Foreskin fibroblast (primary cell): ENCODE measurements at places on chromosomes 2 and 18.

DNA sequence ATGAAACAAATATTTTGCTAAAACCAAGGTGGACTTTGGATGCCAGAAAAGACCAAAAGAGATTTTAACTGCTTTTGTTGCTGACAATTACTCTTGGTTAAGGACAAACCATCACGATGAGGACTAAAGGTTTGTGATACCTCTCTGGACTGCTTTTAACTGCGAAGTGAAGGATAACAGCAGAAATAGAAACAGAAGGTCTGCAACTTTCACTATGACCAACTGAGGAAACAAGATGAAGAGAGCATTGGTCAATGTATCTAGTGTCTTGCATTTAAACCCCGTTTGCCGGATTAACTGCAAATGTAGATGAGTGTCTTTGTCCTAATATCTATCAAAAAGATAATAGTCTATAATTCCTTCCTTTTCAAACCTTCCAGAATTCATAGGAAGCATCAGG is 541.7 kb downstream of the ERBB4 start:
- DNase-seq = no peak

DNA sequence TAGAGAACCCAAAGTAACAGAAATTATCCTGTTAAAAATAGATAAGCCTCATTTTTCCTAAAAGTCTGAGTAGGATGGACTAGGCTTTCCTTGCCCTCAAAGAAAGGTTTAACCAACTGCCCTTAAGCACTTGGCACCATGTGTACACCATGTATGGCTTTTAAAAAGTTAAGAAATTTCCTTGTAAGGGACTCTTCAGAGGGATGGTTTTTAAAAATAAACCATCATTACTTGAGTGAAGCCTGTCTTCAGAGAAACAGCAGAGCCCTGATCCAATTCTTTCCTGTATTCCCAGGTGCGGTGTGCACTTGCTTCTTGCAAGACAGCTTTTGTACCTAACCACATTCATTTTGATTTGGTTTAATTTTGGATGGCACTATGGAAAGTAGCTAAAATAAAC is 1.1 kb upstream of the NEMP2 start:
- DNase-seq = peak; percentile 11

GRCh38 chr2:76008001-76008702 is 297.4 kb upstream of the GCFC2 start:
- DNase-seq = no peak

DNA sequence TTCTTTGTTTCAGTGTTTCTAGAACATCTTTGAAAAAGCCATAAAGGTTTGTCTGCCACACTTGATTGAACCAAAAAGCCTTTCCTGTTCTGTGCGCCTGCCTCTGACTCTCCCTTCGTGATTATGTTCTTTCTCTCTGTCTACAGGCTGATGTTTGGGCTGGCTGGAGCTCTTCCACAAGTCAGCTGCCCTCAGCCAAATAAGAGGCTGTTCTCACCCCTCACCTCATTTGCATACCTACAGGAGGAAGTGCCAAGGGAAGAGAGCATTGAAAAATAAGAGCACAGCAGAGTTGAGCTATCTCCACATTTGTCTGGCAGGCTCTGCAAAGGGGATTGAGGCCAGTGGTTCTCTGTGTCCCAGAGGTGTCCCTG is 15.8 kb downstream of the INPP5D start:
- DNase-seq = no peak

DNA sequence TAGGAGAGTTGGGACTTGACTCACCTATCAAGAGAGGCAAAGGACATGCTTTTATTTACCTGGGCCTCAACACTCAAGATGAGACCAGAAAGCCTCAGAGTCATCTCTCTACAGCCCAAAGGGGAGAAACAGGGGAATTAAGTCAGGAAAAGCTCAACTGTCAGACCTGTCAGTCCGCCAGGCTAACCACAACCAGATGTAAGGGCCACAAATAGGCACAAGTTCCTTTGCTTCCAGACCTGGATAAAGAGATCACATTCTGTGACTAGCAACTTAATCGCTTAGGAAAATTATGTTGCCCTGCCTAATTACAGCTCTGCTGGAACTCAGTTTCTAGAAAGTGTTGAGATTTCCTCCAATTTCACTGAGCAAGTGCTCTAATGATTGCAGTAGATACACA is 67.9 kb downstream of the ANKRD44 start:
- no peak for DNase-seq

GRCh38 chr2:30408961-30409387 is 38.1 kb upstream of the LCLAT1 start:
- DNase-seq = peak; percentile 60

GRCh38 chr2:54422072-54422581 is 34.0 kb upstream of the SPTBN1 start:
- DNase-seq = no peak

GRCh38 chr18:32802591-32803451 is 30.0 kb upstream of the KLHL14 start:
- DNase-seq = no peak

DNA sequence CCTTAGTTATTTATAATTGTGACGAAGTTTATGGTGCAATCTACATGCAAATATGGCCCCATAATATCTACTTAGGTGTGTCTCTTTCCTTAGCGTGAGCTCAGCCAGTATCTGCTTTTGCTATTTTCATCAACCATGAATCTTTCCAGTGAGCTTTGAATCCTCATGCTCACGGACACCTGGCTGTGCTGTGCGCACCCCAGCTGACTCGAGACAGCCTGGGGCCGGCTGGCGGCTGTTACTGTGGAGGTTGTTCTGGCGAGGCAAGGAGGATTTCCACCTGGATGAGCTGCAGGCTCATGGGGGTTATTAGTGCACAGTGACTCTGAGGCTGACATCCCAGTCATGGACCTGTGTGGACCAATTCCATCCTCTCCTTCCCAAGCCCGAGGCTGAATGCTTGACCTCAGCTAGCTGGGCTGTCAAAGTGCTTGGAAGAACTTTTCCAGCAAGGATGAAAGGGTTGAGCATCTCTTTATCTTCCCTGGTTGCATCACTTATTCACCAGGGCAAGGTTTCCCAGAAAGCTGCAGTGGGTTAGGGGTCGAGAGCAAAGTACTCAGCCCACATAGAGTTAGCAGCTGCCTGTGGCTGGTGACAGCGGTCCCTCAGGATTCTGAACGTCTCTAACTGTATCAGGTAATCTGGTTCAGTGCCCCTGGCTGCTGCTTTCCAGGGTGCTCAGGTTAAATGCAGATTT is 141.7 kb downstream of the ARL4C start:
- DNase-seq = no peak

DNA sequence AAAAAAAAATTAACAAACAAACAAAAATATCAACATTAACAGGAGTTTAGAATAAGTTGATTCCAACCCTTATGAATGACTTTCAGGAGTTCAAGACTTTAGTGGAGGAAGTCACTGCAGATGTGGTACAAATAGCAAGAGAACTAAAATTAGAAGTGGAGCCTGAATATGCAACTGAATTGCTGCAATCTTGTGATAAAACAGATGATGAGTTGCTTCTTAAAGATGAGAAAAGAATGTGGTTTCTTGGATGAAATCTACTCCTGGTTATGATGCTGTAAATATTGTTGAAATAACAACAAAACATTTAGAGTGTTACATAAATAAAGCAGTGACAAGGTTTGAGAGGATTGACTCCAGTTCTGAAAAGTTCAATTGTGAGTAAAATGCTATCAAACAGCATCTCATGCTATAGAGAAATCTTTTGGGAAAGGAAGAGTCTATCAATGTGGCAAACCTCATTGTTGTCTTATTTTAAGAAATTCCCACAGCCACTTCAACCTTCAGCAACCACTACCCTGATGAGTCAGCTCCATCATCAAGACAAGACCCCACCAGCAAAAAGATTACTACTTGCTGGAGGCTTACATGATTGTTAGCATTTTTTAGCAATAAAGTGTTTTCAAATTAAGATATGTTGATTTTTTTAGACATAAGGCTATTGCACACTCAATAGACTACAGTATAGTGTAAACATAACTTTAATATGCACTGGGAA is 42.7 kb upstream of the TAF4B start:
- no peak for DNase-seq

DNA sequence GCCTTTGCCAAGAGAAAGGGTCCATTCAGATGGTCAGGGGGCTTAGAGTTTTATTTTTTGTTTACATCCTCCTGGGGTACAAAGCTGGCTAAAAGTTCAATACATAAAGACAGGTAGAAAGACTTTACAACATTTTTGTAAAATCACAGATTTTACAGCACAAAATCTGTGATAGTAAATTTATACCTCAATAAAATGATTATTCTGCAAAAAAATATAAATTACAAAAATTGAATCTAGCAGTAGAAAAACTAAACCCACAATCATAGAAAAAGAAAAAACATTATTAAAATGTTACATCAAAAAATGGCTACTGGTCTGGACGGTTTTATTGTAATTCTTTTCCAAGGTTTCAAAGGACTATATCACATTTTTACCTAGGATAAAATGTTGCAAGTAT is 674.2 kb upstream of the CHAC2 start:
- DNase-seq = no peak

GRCh38 chr18:61993831-61994230 is 101.0 kb upstream of the RNF152 start:
- peak; percentile 62 for DNase-seq

- no peak for DNase-seq
These were observed at the start of gene RAMP1 for GRCh38 chr2:237859533-237860272. TSS of gene RAMP1 (plus strand) at chr2:237859623. CDS start at chr2:237859676, 53 bp downstream.

- DNase-seq = no peak
These were observed 389.9 kb downstream of the TNS1 start for GRCh38 chr2:217612920-217613319.

- DNase-seq = no peak
These were observed 261.6 kb upstream of the MMADHC start for GRCh38 chr2:149849136-149849535.

- DNase-seq = no peak
These were observed 83.3 kb downstream of the ZCCHC2 start for GRCh38 chr18:62606106-62606505.

- peak; percentile 67 for DNase-seq
These were observed 201.2 kb downstream of the TPGS2 start for GRCh38 chr18:36627637-36628036.

DNA sequence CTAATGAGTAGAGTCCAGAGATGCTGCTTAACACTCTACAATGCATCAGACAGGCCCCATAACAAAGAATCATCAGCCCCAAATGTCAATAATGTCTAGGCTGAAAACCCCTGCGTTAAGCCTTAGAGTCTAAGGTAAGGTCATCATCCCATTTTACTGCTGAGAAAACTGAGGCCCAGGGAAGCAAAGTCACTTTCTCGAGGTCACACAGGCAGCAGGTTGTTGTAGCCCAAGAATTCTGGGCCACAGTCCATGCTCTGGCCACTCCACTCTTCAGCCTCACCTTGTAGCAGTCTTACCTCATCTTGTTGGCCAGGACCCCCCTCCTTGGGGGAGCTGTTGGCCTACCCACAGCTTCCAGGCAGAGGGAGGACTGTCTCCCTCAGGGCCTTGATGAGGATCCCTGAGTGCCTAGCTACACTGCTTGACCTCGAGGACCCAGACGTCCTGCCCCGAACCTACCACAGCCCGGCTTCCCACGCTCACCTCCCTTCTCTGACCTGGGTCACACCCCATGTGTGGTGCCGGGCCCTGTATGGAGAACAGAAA is 54.4 kb downstream of the SMAD7 start:
- no peak for DNase-seq

- no peak for DNase-seq
These were observed 304.8 kb downstream of the RND3 start for GRCh38 chr2:150182566-150183235.

- DNase-seq = no peak
These were observed 22.9 kb upstream of the YWHAQ start for GRCh38 chr2:9653485-9654271.
